Type B pancreatic cell (in vitro differentiated cells): ENCODE measurements at places on chromosomes 6 and 20. TPM values are rescaled to one million over a fixed set of nuclear protein-coding genes. Genes with fewer than 3 reads are reported as not detected.

DNA sequence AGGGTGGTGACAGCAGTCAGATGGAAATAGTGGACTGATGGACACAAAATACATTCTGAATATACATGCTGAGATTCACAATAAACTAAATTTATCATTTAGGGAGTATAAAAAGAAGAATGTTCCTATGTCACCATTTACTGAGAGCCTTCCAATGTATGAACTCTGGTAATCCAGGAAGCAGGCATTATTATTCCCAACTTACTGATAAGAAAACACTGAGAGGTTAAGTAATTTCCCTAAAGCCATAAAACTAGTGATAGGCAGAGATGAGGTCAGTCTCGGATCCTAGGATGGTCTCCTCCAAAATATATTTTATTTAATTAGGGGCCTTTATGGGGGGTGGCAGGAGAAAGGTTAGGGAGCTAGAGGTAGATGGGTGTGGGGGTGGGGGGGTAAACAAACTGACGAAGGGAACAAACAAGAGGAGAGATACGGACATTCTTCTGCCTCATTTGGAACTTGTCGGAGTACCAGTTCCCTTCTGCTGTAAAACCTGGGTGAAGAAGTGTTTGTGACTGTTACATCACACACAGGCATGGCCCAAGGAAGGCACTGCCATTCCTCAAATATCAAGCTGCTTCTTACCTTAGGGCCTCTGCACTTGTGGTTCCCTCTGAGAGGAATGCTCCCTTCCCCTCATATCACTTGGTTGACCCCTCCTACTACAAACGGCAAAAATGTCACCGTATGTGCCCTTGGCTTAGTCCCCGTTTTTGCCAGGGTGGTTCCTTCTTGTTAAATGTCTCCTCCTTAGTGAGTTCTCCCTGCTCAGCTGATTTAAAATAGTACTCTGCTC, 6.7 kb downstream of the SAYSD1 start:
- H3K27ac ChIP-seq: no peak overlapping the region
- H3K4me1 ChIP-seq: no peaks in the 10 kb centered on the region
- H3K36me3 ChIP-seq: peaks cover 32% of the 10 kb centered on the region

DNA sequence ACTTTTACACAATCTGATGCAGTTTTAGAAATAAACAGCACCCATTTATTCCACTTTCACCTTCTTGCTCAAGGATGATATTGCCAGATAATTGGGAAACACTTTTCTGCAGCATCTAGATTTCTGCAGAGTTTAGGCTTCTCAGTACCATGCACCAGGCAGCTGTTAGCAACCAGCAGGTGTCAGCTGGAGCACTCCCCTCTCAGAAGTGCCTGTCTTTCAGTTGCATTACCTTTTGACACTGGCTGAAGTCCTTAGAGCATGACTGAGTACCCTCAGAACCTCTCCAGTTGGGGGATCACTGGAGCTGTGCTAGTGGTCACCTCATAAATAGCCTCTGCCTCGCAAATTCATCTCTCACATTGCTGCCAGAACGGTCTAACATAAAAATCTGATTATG, 91.2 kb downstream of the DNAH8 start:
- peaks cover 17% of the 10 kb centered on the region for H3K27me3 ChIP-seq
- no peak for DNase-seq
- H3K36me3 ChIP-seq: no peaks in the 10 kb centered on the region

GRCh38 chr6:139474145-139475108, 100.0 kb upstream of the CITED2 start:
- H3K27me3 ChIP-seq: no peaks in the 10 kb centered on the region
- peaks cover 31% of the 10 kb centered on the region for H3K4me1 ChIP-seq
- H3K27ac ChIP-seq: peak overlapping the region; percentile 65

DNA sequence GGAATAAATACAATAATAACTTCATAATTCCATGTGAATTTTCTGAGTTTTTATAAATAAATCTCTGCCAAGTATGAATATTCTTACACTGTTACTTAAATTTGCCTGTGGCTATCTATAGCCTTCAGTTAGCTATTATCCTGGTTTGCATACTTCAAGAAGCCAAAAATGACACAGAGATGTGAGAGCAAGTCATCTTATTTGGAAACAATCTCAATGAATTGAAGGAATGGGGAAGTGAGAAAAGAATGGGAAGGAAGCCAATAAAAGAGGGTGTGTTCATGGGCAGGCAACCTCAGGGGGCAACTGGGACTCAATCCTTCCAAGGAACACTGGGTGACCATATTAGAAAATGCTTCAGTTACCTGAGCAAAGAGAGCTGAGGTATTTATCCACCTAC, 9.9 kb downstream of the HAO1 start:
- H3K27ac ChIP-seq: no peak overlapping the region
- no peaks in the 10 kb centered on the region for H3K27me3 ChIP-seq
- H3K4me1 ChIP-seq: no peaks in the 10 kb centered on the region
- H3K4me3 ChIP-seq: no peak overlapping the region
- no peaks in the 10 kb centered on the region for H3K36me3 ChIP-seq

GRCh38 chr20:47466213-47466612, 35.5 kb upstream of the NCOA3 start:
- no peaks in the 10 kb centered on the region for H3K36me3 ChIP-seq
- DNase-seq: no peak
- no peak overlapping the region for H3K27ac ChIP-seq
- H3K4me1 ChIP-seq: peaks cover 16% of the 10 kb centered on the region
- H3K4me3 ChIP-seq: no peak overlapping the region

DNA sequence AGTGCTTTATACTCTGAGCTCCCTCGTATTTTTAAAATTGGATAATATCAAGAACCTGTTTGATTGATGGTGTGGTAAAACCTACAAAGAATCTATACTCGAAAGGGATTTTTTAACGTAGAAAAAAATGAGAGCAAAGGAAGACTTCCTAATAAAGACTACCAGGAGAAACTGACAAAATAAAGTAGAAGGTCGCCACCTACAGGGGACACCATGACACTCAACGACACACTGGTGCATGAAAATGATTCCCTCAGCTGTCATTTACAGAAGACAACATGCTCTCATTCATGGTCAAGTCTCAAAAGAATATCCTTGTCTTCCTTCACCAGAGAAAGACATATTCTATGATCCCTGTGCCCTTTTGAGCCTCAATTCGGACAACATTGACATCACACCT, 10.1 kb upstream of the NHSL1 start:
- no peaks in the 10 kb centered on the region for H3K27me3 ChIP-seq
- peak overlapping the region; percentile 10 for H3K27ac ChIP-seq
- DNase-seq: no peak
- no peak overlapping the region for H3K4me3 ChIP-seq

GRCh38 chr20:38202153-38202981, 37.3 kb upstream of the TGM2 start:
- peaks cover 15% of the 10 kb centered on the region for H3K27me3 ChIP-seq
- H3K4me3 ChIP-seq: no peak overlapping the region
- H3K36me3 ChIP-seq: no peaks in the 10 kb centered on the region
- DNase-seq: no peak
- H3K27ac ChIP-seq: no peak overlapping the region

GRCh38 chr6:41536795-41537758, 9.1 kb upstream of the FOXP4 start:
- DNase-seq: no peak
- no peaks in the 10 kb centered on the region for H3K36me3 ChIP-seq
- peaks cover 48% of the 10 kb centered on the region for H3K4me1 ChIP-seq
- H3K27me3 ChIP-seq: peaks cover 11% of the 10 kb centered on the region

DNA sequence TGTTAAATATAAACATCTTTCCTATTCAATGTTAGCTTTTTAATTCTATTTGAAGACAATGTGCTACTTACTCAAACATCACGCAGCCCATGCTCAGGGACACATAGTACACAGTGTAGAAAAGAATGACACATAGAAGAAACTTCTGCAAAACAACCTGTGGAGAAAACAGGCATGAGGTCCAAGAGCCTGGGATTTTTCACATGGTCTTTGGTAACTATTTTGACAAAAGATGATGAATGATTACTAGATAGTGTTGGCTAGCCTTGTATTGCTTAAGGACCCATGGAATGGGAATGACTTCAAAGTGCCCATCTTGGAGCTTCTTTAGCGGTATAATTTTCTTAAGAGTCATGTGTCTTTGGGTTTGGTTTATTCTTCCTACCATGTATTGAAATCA, 15.4 kb downstream of the TMEM244 start:
- H3K27me3 ChIP-seq: no peaks in the 10 kb centered on the region
- H3K27ac ChIP-seq: no peak overlapping the region
- no peaks in the 10 kb centered on the region for H3K36me3 ChIP-seq
- no peak overlapping the region for H3K4me3 ChIP-seq
- no peak for DNase-seq

- H3K4me3 ChIP-seq: no peak overlapping the region
- H3K27ac ChIP-seq: no peak overlapping the region
- H3K36me3 ChIP-seq: no peaks in the 10 kb centered on the region
- no peaks in the 10 kb centered on the region for H3K4me1 ChIP-seq
- peaks cover 26% of the 10 kb centered on the region for H3K27me3 ChIP-seq
- DNase-seq: no peak
Measured at GRCh38 chr20:5448449-5449118, 131.8 kb upstream of the PROKR2 start.

DNA sequence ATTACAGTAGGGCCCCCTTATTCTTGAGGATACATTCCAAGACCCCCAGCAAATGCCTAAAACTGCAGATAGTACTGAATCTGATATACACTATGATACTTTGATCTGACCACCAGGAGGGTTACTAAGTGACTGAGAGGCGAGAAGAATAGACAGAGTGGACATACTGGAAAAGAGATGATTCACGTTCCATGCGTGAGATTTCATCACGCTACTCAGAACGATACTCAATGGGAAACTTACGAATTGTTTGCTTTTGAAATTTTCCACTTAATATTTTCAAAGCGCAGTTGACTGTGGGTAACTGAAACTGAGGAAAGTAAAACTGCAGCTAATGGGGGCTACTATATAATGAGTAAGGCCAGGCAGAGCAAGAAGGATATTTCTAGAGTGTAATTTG, 60.8 kb downstream of the STX11 start:
- H3K27me3 ChIP-seq: peaks cover 40% of the 10 kb centered on the region
- peaks cover under 1% of the 10 kb centered on the region for H3K36me3 ChIP-seq
- H3K4me1 ChIP-seq: peaks cover 9% of the 10 kb centered on the region
- no peak overlapping the region for H3K4me3 ChIP-seq

DNA sequence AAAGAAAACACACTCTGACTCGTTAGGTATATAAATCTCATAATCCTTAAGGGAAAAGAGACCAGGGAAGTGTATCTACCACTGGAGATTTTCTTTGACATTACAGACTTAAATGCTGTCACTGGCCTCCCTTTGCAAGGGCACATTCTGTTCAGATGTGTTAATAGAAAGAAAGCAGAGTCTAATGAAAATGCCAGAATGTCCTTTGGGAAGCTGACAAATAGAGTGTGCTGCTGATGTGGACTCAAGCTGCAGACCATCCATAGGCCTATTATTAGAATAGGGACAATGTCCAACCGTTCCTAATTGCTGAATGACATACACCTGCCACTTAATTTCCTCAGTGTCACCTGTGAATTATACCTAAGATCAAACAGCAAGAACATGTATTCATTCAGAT, 41.2 kb downstream of the SLC35D3 start:
- no peak overlapping the region for H3K4me3 ChIP-seq
- H3K4me1 ChIP-seq: peaks cover 13% of the 10 kb centered on the region
- DNase-seq: no peak
- H3K27ac ChIP-seq: no peak overlapping the region
- peaks cover 3% of the 10 kb centered on the region for H3K27me3 ChIP-seq

DNA sequence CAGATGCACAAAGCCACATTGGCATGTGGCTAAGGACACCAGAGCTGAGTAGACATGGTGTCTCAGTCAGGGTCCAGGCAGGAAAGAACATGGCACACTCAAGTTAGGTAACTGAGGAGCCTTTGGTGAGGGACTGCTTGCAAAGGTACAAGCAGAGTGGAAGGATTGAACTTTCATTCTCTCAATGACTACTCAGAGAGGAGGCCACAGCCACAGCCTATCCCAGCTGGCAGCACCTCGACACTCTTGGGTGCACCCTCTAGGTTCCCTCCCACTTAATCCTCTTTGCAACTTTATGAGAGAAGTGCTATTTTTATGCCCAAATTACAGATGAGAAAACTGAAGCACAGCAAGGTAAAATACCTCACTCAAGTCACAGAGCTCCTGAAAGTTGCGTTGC, 73.4 kb downstream of the ISM1 start:
- no peak overlapping the region for H3K4me3 ChIP-seq
- H3K36me3 ChIP-seq: peaks cover 3% of the 10 kb centered on the region
- DNase-seq: no peak
- H3K4me1 ChIP-seq: peaks cover 9% of the 10 kb centered on the region

GRCh38 chr20:48411245-48411644, 416.6 kb downstream of the PREX1 start:
- no peak overlapping the region for H3K27ac ChIP-seq
- H3K4me1 ChIP-seq: peaks cover 25% of the 10 kb centered on the region
- H3K27me3 ChIP-seq: peaks cover 12% of the 10 kb centered on the region
- H3K4me3 ChIP-seq: no peak overlapping the region
- no peaks in the 10 kb centered on the region for H3K36me3 ChIP-seq

GRCh38 chr20:61115364-61116065, 136.5 kb upstream of the CDH4 start:
- no peak for DNase-seq
- peaks cover 2% of the 10 kb centered on the region for H3K4me1 ChIP-seq
- H3K4me3 ChIP-seq: no peak overlapping the region

Gene ACSS1
- total RNA-seq: 22.2 and 27.5 TPM in 2 replicates

Gene SNAI1
- 12.1 and 30.8 TPM in 2 replicates for total RNA-seq

Gene MOG
- total RNA-seq: not detected in 2 replicates

Gene CD83
- total RNA-seq: 1.7 and 7.7 TPM in 2 replicates

Gene TPD52L1
- total RNA-seq: 80.4 and 142 TPM in 2 replicates

Gene EYS
- total RNA-seq: 1.5 and 3.0 TPM in 2 replicates

Gene ZSCAN23
- 10.3 and 11.2 TPM in 2 replicates for total RNA-seq

Gene MEI4
- total RNA-seq: 0.29 and 1.1 TPM in 2 replicates

Gene CLPSL2
- total RNA-seq: not detected in 2 replicates
